ENCODE measurements at places on chromosomes 5 and 9. TPM values are rescaled to one million over a fixed set of nuclear protein-coding genes. Genes with fewer than 3 reads are reported as not detected.

The FOXD4L3 gene
- not detected for total RNA-seq

The ZBED3 gene
- 3.2 TPM for total RNA-seq

The TAF11L10 gene
- total RNA-seq: not detected

The SPAAR gene
- total RNA-seq: 0.89 TPM

The CCDC171 gene
- total RNA-seq: 3.5 TPM

The SLC1A3 gene
- total RNA-seq: 19.5 TPM

The IL4 gene
- not detected for total RNA-seq

The COL5A1 gene
- total RNA-seq: 330 TPM

The PRRT1B gene
- not detected for total RNA-seq

The CAMSAP1 gene
- total RNA-seq: 27.0 TPM

The SLC23A1 gene
- total RNA-seq: 0.04 TPM

The SLC4A9 gene
- total RNA-seq: 0.04 TPM

The PPP2R2B gene
- total RNA-seq: 3.5 TPM

The NEURL1B gene
- 27.3 TPM for total RNA-seq

The ITGA2 gene
- total RNA-seq: 27.7 TPM

The ECSCR gene
- 36.0 TPM for total RNA-seq

The RXRA gene
- total RNA-seq: 19.0 TPM

The TMEM167A gene
- 52.9 TPM for total RNA-seq

The PDCD1LG2 gene
- total RNA-seq: 1.3 TPM

The RGS7BP gene
- total RNA-seq: 5.3 TPM

The PROP1 gene
- not detected for total RNA-seq

The ADAMTS13 gene
- 3.4 TPM for total RNA-seq

The CNTFR gene
- total RNA-seq: 22.1 TPM

The SH3GL2 gene
- 0.09 TPM for total RNA-seq

The SOX30 gene
- total RNA-seq: 0.09 TPM

The RGMB gene
- 29.5 TPM for total RNA-seq

The SCGB3A2 gene
- not detected for total RNA-seq

The CDH9 gene
- total RNA-seq: 0.18 TPM

The C5 gene
- total RNA-seq: 9.3 TPM

The PCDHGB1 gene
- 1.3 TPM for total RNA-seq

The GOLGA1 gene
- total RNA-seq: 9.1 TPM

The SLC45A2 gene
- 0.09 TPM for total RNA-seq

The TERT gene
- not detected for total RNA-seq

The TCF7 gene
- total RNA-seq: 0.84 TPM

The ACTBL2 gene
- total RNA-seq: not detected

The CDO1 gene
- total RNA-seq: 19.1 TPM

The RNF130 gene
- total RNA-seq: 37.0 TPM

The TXN gene
- 75.1 TPM for total RNA-seq

The LRRC19 gene
- total RNA-seq: not detected

The INSL4 gene
- total RNA-seq: not detected

The LCNL1 gene
- 0.53 TPM for total RNA-seq

The OR5C1 gene
- not detected for total RNA-seq

The PKD2L2 gene
- total RNA-seq: 1.2 TPM

The ARHGEF28 gene
- 4.7 TPM for total RNA-seq

The BRINP1 gene
- total RNA-seq: 0.18 TPM

The ALDH7A1 gene
- total RNA-seq: 22.7 TPM

The PHYHD1 gene
- 23.9 TPM for total RNA-seq

The CARTPT gene
- total RNA-seq: not detected

The CRB2 gene
- 0.04 TPM for total RNA-seq

The LHX6 gene
- total RNA-seq: 3.7 TPM

The SLC46A2 gene
- total RNA-seq: 0.04 TPM

The GARIN3 gene
- not detected for total RNA-seq

The OTP gene
- total RNA-seq: not detected
